Endothelial cell of umbilical vein (primary cell): ENCODE measurements at places on chromosomes 7 and 10.

GRCh38 chr7:97845622-97846203 lies 26.5 kb downstream of the ASNS start:
- DNase-seq, result peak; percentile 36

- DNase-seq, result no peak
These were observed 95.1 kb downstream of the BMPR1A start for GRCh38 chr10:86851328-86852207.

- no peak for DNase-seq
These were observed 192.6 kb downstream of the CFTR start for GRCh38 chr7:117672453-117672852.

DNA sequence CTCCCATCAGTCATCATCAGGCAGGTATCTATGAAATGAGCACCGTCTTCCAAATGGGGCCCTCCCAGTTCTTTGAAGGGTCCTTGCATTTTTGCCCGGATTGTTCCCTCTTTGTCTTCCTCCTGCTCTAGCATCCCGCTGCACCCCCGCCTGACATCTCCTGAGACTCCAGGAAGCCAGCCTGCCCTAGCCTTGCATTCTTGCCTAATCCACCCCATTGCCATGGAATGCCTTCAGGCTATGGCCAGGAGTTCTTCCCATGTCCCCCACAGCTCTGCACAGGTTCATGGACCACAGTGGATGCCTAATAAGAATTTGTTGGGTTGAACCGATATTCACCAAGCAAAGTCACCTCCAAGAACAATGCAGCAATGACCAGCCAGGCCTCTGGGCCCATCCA lies 62.1 kb downstream of the ZMIZ1 start:
- DNase-seq, result no peak

DNA sequence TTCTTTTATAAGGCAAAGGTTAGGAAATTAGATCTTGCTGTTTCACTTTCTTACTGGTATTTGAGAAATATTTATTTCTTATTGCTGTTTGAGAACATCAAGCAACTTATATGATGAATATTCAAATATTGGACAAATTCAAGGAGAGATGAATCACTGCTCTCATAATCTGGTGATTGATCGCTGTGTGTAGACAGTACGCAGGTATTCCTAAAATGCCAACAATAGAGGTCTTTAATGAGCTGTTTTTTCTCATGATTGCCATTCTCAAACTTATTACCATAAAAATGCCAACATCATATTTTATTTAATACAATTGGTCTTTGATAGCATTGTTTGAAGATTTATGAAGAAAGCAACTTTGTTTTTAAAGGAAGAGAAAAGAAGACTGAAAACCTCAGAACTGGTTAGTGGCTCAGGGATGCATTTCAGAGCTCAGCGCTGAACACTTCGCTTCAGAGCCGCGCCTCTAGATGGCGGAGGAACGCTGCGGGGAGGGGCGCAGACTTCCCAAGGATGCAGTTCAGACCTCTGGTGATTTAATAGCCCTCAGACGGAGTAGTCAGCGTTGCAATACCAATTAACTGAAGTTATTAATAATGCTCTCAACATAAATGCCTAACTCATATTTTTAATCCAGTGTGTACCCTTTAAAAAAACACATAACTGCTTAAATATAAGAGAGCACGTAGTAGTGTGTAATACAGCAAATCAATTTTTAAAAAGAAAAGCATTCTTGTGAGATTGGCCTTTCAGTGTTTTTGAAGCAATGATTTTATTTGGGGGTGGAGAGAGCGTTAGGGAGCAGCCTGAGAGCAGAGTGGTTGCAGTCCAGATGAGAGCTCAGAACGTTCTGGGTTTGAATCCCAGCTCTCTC lies 38.5 kb upstream of the STEAP4 start:
- peak; percentile 25 for DNase-seq

- DNase-seq, result no peak
These were observed 22.8 kb downstream of the HEPACAM2 start for GRCh38 chr7:93203496-93203895.

GRCh38 chr7:12092499-12093130 lies 118.5 kb upstream of the TMEM106B start:
- DNase-seq, result no peak

DNA sequence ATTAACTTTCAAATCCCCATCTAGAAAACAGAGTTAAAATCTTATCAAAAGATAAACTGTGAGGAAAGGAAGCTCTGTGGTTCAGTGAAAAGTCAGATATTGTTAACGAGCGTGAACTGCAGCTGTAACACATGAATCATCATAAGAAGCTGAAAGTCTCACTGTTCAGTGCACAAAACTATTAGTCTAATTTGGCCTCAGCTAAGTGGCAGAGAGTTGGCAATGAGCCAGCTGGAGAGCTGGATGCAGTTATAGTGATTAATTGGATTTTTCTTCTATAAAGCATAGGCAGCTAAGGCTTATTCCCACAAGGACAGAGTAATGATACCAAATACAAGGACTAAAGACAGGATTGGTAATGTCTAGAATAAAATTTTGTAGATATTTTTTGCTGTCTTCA lies 101.1 kb upstream of the ABCB5 start:
- DNase-seq, result peak; percentile 98

DNA sequence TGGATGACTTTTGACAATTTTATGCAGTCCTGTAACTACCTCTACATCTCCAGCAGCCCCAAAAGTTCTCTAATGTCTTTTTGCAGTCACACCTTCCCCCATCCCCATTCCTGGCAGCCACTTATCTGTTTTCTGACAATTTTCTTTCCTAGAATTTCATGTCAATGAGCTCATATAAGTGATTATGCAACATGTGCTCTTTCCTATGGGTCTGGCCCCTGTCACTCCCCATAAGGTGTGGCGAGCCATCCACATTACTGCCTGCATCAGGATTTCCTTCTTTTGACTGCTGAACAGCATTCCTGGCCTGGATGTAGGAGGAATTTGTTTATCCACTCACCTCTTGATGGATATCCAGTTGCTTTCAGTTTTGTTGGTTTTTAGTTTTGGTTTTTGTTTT lies 146.7 kb upstream of the MGMT start:
- no peak for DNase-seq

DNA sequence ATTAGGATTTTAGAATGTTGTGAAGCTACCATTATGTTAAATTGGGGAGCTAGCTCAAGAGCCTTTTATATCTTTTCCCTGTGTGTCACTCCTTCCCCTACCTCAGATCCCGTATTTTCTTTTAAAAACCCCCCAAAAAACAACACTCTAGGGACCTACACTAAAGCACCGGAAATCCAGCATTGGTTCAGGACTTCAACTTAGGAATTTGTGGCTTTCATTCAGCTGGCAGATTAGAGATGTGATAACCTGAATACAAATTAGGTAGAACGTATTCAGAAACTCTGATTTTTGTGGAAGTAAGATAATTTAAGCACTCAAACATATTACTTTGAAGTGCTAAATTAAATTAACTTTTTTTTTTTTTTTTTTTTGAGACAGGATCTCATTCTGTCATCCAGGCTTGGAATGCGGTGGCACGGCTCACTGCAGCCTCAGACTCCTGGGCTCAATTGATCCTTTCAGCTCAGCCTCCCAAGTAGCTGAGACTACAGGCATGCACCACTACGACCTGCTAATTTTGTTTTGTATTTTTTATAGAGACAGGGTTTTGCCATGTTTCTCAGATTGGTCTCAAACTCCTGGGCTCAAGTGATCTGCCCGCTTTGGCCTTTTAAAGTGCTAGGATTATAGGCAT lies 6.8 kb downstream of the TBC1D12 start:
- DNase-seq, result peak; percentile 10

DNA sequence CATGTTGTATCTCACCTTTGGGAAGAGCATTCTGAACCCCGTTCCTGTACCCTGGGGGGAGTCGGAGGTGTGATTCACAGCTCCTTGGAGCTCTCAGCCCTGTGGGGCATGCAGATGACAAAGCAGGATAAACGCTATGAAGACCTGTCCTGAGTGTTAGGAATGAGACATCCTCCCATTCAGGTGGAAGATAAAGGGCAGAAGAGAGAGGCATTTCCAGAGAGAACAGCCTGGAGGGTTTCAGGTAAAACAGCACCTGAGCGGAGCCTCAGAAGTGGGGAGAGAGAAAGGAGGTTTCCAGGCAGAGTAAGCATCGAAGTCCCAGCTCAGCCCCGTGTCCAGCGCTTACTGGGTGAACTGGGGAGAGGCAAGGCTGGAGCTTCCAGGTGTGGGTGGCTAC lies 288.9 kb downstream of the KLF6 start:
- no peak for DNase-seq

DNA sequence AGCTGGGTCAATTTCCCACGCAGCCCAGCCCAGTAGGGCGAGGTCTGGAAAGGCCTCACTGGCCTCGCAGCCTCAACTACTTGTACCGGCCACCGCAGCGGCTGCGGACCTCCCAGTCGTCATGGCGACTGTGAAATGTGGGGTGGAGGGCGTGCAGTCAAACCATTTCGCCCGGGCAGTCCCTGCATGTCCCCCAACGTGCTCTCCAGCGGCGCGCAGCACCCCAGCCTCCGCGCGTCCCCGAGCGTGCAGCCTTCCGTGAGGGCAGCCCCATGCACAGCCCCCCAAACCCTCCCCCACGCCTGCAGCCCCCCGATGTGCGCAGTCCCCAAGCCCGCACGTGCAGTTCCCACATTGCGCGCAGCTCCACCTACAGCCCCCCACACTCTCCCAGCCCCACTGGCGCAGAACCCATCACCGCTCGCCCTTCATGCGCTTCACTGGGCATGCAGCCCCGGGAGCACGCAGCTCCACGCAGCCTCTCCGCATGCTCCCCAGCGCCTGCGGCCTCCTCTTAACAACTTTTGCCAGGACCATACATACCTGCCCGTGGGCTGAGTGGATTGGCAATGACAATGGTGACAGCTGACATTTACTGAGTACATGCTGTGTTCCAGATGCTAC lies 34.5 kb upstream of the SFTPD start:
- DNase-seq, result no peak

GRCh38 chr10:85868627-85869499 lies 497.7 kb downstream of the GRID1 start:
- no peak for DNase-seq

- peak; percentile 23 for DNase-seq
These were observed 120.2 kb upstream of the CTTNBP2 start for GRCh38 chr7:117993377-117994003.

GRCh38 chr7:158066085-158066484 lies 521.5 kb downstream of the PTPRN2 start:
- DNase-seq, result no peak

DNA sequence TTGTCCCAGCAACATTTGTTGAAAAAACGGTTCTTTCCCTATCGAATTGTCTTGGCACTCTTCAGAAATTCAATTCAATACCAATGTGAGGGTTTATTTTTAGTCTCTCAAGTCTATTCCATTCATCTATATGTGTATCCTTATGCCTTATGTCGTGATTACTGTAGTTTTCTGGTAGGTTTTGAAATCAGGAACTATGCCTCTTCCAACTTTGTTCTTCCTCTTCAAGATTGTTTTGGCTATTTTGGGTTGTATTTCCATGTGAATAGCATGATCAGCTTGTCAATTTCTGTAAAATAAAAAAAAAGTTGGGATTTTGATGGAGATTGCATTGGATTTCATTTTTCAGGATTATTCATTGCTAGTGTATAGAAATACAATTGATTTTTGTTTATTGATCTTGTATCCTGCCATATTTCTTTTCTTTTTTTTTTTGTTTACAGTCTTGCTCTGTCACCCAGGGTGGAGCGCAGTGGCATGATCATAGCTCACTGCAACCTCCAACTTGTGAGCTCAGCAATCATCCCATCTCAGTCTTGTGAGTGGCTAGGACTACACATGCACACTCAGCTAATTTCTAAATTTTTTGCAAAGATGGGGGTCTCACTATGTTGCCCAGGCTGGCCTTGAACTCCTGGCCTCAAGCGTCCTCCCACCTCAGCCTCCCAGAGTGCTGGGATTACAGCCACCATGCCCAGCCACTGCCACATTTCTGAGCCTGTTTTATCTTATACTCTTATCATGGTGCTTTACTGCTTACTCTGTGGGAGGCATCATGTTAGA lies 46.2 kb upstream of the MKLN1 start:
- no peak for DNase-seq

- DNase-seq, result no peak
These were observed 198.7 kb downstream of the ADARB2 start for GRCh38 chr10:1538531-1539061.

DNA sequence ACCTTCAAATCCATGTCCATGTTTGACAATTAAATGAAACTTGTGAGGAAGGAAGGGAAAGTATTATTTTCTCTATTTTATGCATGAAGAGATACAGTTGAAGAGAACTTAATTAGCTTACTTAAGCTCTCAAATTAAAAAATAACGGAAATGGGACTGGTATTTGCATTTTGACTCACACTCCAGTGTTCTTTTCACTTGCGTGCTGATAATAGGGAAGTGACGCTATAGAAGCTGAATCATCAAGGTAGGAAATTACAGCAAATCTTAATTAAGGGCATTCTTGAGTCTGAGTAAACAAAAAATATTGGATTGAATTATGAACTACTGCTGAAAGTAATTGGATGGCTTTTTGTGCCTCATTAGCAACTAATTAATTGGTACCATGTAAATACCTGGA lies 44.0 kb upstream of the NPVF start:
- peak; percentile 11 for DNase-seq

DNA sequence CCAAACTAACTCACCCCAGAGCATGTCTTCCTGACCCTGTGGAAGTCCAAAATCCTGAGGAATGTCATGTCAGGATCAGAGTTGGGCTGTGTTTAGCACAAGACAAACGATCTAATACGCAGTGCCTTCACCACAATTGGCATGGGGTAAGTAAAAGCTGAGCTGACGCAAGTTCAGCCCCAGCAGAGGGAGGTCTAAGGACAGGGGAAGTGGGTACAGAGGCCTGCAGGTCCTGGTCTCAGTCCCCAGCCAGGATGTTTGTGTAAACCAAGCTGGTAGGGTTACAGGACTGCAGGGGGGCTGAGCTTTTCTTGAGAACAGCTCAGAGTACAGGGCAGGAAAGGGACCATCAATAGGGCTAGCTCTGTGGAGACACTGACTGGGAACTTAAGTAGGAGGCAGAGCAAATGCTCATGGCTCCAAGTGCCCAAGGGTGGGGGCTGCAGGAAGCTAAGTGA lies 5.3 kb upstream of the KCNIP2 start:
- no peak for DNase-seq

DNA sequence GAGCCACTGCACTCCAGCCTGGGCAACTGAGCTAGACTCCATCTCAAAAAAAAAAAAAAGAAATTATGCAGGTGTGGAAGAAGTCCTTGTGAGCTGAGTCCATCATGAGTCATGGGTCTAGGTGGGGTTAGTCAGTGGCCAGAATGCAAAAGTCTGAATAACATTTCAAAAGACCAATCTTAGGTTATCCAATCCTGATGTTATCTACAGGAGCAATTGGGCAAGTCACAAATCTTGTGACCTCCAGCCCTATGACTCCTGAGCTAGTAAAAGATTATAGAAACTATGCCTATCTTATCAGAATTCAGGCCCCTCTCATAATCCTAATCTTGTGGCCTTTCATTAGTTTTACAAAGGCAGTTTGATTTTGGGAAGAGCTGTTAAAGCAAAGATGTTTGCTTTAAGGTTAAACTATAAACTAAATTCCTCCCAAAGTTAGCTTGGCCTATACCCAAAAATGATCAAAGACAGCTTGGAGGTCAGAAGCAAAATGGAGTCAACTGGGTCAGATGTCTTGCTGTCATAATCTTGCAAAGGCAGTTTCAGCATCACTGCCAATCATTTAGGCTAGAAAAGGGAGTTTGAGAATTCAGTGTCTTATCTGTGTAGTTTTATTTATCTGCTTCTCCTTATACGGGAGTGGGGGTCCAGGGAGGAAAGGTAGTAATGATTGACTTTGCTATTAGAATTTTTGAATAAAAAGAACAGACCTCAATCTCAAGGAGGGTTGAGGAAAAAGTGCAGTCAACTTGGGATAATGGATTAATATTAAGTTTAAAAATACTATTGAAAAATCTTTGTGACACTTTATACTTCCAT lies 71.2 kb upstream of the TRIM24 start:
- DNase-seq, result no peak

- DNase-seq, result no peak
These were observed 1.0 kb upstream of the LRRTM3 start for GRCh38 chr10:66924674-66925345.
